NCI-H2081 treated with DMSO at 0.1 percent for 48 hours (cell line): ENCODE measurements at places on chromosomes 7 and 10.

GRCh38 chr7:37633048-37633447 lies 50.5 kb upstream of the GPR141 start:
- DNase-seq: no peak

DNA sequence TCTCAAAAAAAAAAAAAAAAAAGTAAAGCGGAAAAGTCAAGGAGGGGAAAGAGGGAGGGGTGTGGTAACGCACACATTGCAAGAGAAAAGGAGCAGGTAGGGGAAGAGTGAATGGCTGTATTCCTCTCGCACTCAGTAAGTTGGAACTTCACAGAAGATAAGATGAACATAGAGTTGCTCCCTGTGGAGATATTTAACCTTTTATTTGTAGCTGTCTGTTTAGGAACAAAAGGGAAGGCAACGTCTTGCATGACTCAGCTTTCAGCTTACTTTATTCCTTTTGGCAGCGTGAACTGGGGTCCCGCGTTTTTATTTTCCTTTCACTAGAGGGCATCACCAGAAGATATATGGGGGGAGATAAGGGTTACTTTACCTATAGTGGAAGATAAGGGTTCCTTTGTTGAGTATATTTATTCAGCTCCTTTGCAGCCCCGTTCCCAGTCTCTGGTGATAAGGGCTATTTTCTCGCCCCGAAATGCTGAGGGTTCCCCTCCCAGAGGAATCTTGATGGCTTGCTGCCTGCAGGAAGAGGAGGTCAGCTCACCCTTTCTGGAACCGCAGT lies 78.5 kb downstream of the APBB1IP start:
- no peak for DNase-seq

DNA sequence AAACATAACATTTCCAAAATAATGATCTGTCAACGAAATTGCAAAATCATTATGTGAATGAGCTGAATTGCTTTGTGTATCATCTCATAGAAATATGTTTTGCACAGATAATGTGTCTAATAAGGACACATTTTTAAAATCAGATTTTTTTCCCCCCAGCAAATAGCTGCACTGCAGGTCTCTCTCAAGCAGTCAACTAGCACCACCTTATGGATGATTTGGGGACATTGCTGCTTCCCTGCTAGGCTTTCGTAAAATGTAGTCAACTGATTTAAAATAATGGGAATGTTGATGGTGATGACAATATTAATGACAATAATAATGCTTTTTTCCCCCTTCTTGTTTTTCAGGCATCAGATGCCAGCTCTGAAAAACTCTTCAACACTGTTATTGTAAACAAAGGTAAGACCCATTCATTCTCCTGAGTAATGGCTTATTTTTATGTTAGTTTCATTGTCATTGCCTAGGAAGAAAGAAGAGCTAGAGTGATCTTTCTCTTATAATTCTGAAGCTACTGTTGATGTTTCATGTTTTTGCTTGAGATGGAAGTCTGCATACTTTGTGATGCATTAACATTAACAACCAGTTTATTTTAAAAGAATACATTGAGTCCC lies 433.6 kb upstream of the GALNT17 start:
- DNase-seq: peak; percentile 46

DNA sequence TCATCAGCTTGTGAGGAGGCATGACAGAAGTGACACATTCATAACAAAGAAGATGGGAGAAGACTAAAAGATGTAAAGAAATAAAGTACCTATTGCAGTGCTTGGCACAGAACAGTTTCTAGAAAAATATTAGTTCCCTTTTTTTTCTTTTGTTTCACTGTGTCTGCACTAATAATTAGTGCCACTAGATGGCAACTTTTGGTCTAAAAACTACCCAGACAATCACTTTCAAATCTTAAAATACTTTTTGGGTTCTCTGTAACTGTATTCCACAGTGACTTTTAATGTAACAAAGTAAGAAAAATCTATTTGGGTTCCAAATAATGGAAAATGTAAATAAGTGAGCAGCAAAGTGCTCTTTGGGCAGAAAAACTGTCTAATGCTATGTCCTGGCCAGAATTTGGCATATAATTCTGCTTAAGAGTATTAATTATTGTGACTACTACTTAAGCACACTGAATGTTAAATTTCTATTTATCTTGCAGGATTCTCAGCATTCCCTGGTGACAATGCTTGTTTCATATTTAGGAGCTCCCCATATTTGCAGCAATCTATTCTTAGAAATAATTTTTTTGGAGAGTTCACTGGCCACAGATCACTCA lies 134.8 kb upstream of the KIF5B start:
- DNase-seq: no peak

DNA sequence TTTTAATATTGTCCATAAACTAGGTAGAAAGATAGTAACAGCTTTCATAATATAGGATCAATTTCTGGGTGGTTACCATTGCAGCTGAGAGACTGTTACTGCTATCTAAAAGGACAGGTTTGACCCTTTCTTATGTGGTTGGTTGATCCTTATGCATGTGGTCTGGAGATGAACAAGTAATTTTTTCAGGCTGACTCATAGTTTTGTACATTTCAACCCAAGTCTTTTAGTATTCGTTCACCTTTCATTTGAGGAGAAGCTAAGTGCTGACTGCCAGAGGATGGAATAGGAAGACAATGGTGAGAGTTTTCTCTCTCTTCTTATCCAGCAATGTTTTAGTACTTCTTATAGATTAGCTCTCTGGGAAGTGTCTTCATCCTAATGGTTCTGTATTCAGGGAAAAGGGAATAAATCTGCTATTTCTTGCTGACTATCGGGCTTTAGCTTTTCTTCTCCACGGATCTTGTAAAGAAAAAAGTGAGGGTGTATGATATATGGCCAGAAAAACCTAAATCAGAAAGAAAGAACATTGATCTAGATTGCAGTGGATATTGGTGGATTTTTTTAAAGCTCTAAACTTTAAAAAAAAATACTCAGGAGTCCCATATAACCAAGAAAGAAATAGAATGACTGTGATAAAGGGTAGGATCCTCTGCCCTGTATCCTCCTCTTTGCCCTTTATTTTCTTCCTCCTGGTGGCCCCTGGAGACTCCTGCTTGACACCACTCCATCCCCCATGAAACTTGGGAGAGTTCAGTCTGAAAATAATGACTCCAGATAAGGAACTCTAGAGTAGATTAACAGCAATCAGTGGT lies 88.0 kb downstream of the CPED1 start:
- no peak for DNase-seq

DNA sequence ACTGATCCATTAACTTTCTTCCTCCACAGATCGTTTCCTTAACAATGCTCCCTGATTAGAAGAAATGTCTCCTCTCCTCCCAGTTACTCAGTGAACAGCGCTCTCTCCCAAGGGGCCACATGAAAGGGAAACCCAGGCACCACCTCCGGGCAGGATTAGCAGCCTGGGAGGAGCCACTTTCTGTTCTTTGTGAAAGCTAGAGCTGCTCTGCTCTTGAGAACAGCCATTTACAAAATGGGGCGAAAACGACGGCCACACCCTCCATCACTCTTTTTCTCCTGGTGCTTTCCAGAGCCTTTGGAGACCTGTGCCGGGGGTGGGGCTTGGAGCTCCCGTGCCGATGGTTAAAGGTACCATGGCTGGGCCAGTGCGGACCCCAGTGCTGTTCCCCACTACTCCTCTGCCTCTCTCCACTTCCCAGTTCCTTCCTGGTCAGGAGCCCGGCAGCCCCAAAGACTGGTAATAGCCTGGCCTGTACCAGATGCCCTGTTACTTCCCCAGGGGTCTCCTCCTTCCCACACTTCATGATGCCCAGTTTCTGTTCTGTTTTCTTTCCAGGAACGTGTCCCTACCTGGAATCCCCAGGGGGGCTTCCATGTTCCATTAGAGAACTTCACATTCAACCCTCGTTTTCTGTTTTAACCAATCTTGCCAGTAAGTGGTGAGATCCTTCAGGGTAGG lies 402.9 kb upstream of the GALNT17 start:
- DNase-seq: no peak

GRCh38 chr7:48512892-48513291 lies 341.6 kb downstream of the ABCA13 start:
- DNase-seq: no peak

DNA sequence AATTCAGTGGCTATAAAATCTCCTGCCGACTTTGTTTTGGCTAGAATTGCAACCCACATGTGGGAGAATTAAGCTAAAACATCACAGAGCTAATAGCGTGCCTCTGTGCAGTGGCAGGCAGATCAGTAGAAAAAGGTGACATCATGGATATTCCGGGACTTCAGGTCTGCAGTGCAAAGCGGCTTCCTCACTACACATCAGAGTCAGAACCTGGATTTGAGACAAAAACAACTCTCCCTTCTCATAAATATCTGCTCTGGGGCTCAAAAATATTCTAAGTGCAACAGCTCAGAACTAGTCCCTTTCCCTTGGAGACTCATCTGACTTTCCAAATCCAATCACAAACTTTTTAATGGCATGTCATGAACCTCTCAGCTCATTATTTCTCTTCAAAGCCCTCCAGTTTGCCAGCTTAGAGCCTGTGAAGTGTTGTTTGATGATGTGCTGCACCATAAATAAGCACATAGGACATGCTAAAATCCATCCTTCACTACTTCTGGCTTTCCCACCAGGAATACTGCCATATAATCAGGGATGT lies 337.1 kb downstream of the RNLS start:
- no peak for DNase-seq

DNA sequence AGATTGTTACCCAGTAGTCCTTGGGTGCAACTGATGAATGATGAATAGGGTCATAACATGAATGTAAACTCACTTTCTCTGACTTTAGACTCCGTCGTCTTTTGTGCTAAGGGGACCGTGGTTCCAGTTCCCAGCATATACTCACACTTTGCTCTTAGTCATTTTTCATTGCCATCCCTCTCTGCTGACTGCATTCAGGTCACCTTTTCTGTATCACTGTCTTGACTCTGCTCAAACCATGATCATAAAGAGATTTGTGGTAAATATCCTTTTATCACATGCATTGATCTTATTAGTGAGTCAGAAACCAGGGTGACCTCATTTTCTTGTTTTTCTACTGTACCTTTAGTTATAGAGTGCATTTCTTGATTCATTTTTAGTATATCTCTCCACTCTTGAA lies 141.1 kb upstream of the AGR3 start:
- no peak for DNase-seq

GRCh38 chr10:113216102-113216501 lies 266.1 kb downstream of the TCF7L2 start:
- DNase-seq: no peak

GRCh38 chr7:80124526-80125264 lies 9.9 kb upstream of the GNAI1 start:
- DNase-seq: no peak

GRCh38 chr10:124156524-124157260 lies 63.3 kb upstream of the CHST15 start:
- DNase-seq: no peak

- no peak for DNase-seq
Observed at GRCh38 chr7:102983602-102984001, 70.8 kb downstream of the LRRC17 start.

DNA sequence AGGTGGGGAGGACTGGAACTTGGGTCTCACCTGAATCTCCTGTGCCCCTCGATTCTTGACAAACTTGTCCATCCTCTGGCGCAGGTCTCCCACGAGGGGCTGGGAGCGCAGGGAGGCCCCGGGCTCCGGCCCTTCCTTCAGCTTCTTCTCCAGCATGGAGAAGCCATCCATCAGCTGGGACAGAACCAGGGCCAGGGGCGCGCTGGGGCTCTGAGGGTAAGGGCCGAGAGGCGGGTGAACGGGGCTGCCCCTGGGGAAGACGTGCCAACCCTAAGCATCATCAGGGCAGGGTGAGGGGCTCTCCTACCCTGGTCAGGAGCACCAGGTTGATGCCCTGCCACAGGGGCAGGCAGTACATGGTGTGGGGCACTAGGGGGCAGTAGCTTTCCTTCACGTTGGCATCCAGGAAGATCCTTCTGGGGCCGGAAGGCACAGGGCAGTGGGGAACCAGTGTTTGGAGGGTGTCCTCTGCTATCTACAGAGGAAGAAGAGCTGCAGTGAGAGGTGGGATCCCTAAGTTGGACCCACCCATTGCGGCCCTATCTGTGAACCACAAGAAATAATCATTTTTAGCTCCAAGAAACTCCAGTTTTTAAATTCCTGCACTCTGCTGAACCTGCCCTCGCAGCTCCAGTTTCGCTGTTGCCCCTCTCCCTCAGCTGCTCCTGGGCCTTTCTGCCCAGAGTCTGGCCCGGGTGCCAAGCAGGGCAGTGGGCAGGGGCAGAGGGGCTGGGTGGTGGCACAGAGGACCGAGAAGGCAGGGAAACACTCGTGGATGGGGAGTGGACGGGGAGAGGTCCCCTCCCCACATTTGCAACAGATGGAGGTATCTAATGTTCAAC lies 10.8 kb upstream of the PYROXD2 start:
- DNase-seq: no peak

- no peak for DNase-seq
Observed at GRCh38 chr7:139916717-139917395, 87.8 kb downstream of the TBXAS1 start.

DNA sequence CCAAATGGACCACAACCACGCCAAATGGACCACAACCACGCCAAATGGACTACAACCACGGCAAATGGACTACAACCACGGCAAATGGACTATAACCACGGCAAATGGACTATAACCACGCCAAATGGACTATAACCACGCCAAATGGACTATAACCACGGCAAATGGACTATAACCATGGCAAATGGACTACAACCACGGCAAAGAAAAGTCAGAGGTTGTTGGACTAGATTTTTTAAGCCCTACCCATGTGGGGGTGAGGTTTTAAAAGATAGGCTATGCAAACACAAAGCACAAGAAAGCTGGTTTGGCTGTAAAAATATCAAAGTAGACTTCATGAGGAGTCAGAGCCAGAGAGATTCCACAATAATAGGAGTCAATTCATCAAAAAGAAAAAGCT lies 55.8 kb downstream of the NCAPG2 start:
- DNase-seq: no peak
